Right cardiac atrium (tissue), 5 donors: ENCODE measurements at places on chromosomes 16 and 17. TPM values are rescaled to one million over a fixed set of nuclear protein-coding genes. Genes with fewer than 3 reads are reported as not detected.

TNS4 gene
- polyA plus RNA-seq: not detected

DNAH9 gene
- 0.20 TPM for polyA plus RNA-seq

TMEM235 gene
- polyA plus RNA-seq: not detected

CCL22 gene
- polyA plus RNA-seq: not detected

ACAP1 gene
- 8.8 TPM for polyA plus RNA-seq

ABCA3 gene
- polyA plus RNA-seq: 6.9 TPM

TPSG1 gene
- not detected for polyA plus RNA-seq

EVPL gene
- polyA plus RNA-seq: 0.02 TPM

GPATCH8 gene
- polyA plus RNA-seq: 21.3 TPM
